ENCODE measurements at places on chromosomes 4 and X.

DNA sequence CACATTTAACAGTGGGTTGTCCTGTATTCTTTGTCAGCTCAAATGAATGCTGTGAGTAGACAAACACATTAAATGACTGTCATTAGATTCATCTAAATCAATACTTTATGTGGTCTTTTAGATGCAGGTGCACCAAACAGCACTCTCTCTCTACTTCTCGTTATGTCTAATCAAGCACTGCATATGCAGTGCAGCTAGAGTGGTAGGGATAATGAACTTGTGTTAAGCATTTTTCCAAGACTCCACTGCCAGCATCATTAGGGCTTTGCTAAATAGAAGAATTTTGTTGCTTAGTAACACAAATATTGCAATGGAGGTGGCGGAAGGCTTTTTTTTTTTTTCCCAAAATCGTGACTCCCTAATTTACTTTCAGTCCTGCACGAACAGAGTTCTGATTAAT, 447.0 kb upstream of the GALNT7 start:
- DNase-seq = no peak

DNA sequence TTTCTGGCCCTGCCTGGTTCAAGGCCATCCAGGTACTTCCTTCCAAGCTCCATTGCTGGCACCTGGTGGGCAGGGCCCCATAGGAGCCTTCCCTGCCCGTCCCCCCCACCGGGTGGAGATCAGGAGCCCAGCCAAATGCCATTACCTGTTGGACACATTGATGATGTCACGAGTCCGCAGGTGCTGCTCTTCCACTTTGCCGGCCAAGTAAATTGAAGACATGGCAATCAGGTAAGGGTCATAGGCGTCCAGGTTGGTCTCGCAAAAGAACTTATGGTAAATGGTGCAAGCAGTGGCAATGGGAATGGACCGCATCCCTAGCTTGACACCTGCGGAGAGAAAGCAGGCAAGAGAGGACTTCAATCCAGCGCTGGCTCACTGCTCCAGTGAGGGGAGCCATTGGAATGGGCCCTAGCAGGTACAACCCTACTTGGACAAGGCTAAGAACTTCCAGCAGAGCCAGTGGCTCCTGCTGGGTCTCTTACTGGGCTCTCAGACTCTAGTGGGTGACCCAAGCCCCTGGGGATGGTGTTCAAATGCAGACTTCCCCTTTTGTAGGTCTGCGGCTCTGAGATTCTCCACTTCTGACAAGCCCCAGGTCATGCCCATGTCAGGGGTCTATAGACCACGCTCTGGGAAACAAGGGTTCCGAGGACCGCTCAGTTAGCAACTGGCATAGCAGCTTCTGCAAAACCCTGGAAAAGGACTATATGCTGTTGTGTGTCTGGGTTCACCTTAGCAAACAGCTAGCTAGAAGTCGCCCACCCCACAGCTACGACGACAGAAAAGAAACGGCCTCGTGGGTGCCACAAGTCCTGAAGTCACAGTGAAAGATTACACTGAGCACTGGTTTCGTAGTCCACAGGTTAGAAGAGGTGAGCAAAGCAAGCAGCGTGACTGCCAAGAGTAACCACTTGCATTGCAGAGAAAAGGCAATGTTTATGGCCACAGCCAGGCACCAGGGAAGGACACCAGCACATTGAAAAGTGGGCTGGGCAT, 2.8 kb downstream of the CCNQ start:
- no peak for DNase-seq

- no peak for DNase-seq
These were observed 89.5 kb upstream of the CITED1 start for GRCh38 chrX:72395237-72395636.

GRCh38 chr4:20512033-20512792, 188.0 kb upstream of the PACRGL start:
- DNase-seq = no peak

DNA sequence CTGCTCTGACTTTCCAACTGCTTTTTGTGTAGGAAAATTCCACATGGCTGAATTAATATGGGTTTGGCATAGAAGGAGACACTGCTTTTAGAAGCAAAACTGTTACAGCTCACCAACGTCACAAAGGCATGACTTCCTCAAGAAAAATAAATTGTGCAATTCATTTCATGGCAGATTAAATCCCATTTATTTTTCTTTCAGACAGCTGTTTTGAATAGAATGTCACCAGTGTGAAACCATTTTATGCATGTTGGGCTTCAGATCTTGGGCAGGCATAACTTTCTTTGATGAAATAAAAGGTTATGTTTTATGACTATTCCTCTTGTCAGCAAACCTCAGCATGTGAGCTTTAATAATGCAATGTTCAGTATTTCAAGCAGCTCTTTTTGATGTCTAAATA, 542.8 kb downstream of the GALNTL6 start:
- no peak for DNase-seq

DNA sequence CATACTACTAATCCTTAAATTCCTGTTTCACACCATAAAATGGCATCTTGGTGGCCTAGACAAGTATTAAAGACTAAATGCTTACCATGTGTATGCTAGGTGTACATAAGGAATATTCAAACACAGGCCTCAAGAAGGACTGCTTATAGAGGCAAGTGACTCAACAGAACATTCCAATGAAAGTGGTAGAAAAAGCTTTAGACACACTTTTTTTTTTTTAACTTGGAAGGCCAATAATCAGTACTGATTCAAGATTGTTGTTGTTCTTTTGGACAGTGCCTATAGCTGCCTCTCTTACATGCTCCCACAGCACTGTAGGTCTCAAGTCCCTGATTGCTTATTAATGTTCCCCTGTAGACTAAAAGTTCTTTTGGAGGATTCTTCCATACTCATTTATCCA, 77.6 kb downstream of the FBXL5 start:
- no peak for DNase-seq

GRCh38 chr4:136751556-136751955, 780.7 kb downstream of the PCDH18 start:
- no peak for DNase-seq

DNA sequence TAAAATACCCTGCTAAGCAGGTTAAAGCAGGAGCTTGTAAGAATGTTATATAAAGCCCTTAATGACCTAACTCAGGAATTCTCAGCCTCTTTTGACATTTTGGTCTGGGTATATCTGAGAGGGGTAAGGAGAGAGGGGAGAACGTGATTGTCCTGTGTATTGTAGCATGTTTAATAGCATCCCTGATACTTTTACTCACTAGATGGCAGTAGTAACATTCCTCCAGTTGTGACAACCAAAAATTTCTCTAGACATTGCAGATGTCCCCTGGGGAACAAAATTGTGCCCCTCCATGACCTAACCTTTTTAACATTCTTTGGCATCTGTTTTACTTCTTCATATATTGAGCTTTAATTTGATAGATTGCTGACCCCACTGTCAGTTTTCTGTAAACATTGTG, 17.9 kb downstream of the SMARCA5 start:
- DNase-seq = no peak

DNA sequence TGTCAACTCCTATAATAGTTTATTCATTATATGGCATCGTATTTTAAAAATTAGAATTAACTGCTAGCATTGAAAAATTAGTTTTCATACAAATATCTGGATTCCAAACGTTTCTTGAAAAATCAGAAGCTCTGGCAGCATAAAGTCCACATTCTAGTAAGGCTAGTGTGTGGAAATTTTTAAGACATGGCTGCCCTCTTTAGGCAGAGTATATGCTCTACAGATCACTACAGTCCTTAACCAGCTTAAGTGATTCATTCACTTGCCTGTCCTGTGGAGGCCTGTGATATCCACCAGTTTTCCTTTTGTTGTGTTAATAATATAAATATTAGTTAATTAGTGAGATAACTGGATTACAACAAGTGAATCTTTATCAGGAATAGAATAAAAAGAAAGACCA, 287.2 kb downstream of the OPHN1 start:
- no peak for DNase-seq

- no peak for DNase-seq
These were observed 209.7 kb downstream of the SPRY1 start for GRCh38 chr4:123606336-123606735.

DNA sequence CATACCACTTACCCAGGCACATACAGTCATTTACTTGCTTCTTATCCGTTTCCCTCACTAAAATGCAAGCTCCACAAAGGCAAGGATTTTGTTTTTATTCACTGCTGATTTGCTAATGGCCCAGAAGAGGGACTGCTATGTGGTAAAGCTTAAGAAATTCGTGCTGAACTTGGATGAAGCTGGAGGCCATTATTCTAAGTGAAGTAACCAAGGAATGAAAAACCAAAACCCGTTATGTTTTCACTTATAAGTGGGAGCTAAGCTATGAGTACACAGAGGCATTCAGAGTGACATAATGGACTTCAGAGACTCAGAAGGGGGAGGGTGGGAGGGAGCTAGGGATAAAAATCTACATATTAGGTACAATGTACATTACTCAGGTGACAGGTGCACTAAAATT, 47.2 kb downstream of the RAB33B start:
- no peak for DNase-seq

DNA sequence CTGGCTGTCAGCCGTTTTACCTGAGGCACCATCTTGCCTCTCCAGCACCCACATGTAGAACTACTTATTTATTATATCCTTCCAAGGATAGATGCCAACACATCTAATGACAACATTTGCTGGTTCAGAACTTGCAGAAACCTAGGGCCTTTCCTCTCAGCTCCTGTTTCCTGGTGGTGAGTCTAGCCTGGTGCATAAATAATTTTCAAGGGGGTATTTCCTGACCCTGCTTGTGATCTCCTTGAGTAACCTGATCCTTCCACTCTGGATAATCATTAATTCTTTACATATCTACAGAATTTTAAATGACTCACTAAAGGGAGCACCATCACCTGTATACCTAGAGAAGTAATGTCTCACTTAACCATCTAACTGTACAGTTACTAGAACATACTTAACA, 153.4 kb downstream of the PPARGC1A start:
- DNase-seq = no peak

- DNase-seq = no peak
These were observed 759.9 kb downstream of the PDHA2 start for GRCh38 chr4:96599752-96600151.

- DNase-seq = no peak
These were observed 55.2 kb downstream of the TRMT44 start for GRCh38 chr4:8495803-8496202.

GRCh38 chr4:151100531-151100930, 1.1 kb downstream of the RPS3A start:
- DNase-seq = no peak

DNA sequence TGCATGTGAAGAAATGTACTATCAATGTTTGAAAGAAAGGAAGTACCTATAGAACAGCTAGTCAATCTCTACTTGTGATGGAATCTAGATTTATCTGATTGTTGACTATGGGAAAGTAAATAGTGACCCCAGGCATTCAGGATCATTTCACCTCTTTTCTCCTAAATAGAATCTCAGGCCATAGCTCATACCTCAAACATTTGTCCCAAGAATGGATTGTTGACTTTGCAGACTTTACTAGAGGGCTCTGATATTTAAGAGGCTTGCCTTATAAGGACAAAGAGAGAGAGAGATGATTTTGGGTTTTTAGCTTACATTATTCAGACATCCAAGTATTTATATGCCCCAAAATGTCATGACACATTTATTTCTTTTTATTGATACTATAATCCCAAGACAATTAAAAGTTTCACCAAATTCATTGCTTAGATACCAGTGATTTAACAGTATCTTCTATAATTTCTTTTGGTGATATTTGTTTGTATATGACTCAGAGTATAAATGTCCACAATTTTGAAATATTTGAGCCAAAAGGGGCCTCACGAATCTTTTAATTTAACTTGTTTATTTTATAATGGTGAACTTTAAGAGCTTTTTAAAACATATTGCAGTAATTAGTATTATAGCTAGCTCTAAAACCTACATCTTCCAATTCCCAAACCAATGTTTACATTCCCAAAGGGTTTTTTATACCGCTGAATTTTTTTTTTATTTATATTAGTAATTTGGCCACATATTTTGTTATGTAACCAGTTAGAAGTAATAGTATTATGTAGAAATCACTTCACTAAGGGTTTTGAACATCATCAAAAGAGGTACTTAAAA, 614.1 kb downstream of the PCDH7 start:
- DNase-seq = no peak

DNA sequence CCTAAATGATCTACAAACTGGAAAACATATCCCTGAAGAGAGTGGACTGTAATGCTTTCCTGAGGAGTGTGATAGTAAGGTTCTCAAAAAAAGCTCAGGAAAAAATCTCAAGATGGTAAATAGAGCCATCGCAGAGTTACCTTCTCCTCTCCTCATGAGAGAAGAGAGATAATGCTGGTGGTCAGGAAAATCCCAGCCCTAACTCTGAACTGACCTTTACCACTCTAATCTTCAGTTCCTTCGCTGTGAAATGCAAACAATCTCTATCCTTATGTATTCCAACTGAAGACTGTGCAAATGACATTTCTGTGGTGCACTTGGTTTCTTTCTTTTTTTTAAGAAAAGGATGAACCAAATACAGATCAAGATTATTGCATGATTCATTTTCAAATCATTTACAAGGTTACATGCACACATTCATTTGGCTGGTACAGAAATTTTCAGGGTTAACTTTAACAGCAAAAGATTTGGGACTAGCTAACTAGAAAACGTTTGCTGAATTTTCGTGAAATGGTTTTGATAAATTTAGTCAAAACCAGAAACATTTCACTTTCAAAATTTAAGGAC, 8.3 kb downstream of the PPM1K start:
- DNase-seq = no peak

GRCh38 chrX:150203248-150203645, 159.9 kb upstream of the MAMLD1 start:
- DNase-seq = no peak

GRCh38 chr4:47271291-47271690, 192.2 kb downstream of the COMMD8 start:
- no peak for DNase-seq

DNA sequence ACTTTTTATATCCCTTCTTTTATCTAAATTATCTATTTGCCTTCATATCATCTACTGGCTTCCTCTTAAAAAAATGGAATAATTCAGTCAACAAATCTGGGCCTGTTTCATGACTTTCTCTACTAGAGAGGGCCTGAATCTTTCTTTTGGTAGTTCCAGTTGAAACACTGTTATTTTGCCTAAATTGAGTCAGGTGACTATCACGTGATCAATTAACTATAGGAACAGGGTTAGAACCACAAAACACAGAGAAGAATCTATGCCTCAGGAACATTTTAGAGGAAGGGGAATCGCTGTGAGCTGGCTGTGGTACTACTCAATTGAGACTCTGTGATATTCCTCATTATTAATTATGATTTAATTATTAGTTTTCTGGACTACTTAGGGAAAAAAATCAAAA, 736.7 kb upstream of the PITX2 start:
- DNase-seq = no peak

- no peak for DNase-seq
These were observed 24.8 kb downstream of the ITGB1BP2 start for GRCh38 chrX:71326394-71326793.

DNA sequence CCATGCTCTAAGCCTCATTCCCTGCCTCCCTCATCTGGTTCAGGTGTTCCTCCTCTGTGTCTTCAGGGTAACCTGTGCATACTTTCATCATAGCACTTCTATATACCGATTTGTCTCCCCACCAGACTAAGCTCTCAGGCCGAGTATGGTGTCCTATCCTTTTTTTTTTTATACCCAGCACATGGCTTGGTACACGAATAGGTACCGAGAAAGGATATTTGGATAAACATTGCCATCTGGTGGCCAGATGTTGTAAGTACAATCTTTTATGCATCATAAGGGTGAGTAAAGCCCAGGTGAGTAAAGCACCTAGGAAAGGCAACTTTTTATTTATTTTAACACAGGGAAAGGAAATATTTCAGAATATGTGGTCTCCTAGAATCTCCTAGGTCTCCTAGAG, 68.4 kb downstream of the MID2 start:
- peak; percentile 47 for DNase-seq
